ENCODE measurements at places on chromosomes 4 and X. TPM values are rescaled to one million over a fixed set of nuclear protein-coding genes. Genes with fewer than 3 reads are reported as not detected.
A peak's percentile ranks its signal among the peaks of the same experiment; 100 is the strongest.

TEC gene
- 5.5 TPM for total RNA-seq

CYTL1 gene
- total RNA-seq, result 8.9 TPM

CENPU gene
- 16.8 TPM for total RNA-seq

STK32B gene
- total RNA-seq, result 6.5 TPM

FAM9C gene
- not detected for total RNA-seq

ZMAT1 gene
- 2.8 TPM for total RNA-seq

OTOP1 gene
- total RNA-seq, result 0.39 TPM

TACC3 gene
- 14.1 TPM for total RNA-seq

DIPK2B gene
- total RNA-seq, result 12.2 TPM

CPE gene
- total RNA-seq, result 87.3 TPM

CXXC4 gene
- total RNA-seq, result 0.59 TPM

MAGEA2B gene
- total RNA-seq, result not detected

DNA sequence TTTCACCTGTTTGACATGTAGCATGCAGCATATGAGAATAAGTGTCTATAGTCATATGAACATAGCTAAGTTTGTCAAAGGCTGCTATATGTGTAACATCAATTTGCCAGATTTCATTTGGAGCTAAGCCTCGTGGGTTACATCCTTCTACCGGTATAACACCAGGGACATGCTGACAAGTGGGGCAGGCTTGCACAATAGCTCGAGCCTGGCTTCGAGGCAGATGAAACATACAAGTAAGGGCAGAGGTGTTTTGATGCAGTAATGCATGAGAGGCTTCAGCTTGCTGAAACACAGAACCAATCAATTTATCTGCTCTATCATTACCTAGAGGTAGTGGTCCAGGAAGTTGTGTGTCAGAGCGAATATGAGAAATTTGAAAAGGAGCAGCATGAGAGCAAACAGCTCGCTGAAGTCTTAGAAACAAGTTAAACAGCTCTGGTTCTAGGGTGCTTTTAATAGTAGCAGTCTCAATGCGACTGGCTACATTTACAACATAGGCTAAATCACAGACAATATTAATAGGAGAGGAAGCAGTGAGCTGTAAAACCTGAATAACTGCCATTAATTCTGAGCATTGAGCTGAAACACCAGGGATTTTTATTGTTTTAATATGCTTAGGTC lies 14.9 kb upstream of the UGDH start:
- DNase-seq, result no peak

- DNase-seq, result no peak
Observed at GRCh38 chr4:28310926-28311325, 1450.3 kb downstream of the STIM2 start.

DNA sequence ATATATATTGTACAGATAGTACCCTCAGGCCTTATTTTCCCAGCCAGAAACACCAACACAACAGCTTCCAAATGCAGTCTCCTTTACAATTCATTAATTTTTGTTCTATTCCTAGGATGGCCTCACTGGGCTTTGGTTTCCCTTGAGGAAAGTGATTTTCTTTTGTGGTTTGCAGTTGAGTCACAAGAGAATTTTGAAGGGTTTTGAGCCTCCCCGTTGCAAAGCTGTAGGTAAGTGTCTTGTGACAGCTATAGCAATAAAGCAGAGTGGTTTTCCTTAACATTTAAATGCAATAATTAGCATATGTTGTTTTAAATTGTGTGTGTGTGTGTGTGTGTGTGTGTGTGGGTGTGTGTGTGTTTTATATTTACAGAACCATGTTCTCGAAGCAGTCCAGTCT lies 54.1 kb upstream of the WDR17 start:
- DNase-seq, result no peak

DNA sequence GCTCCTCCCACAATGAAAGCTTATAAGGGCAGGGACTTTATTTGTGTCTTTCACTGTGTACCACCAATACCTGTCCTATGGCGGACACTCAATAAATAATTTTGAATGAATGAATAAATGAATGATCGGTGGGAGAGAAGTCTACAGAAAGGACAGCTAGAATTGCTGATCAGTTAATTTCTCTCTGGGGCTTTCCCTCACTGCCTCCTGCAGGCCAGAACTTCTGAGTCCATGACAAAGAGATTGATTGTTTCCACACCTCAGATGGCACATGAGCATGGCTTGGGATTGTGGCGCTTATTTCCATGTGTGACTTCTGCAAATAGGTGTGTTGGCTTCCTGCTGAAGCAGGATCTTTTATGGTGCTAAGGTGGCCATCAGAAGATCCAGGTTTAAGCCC lies 6.3 kb downstream of the FAM47E start:
- no peak for DNase-seq

DNA sequence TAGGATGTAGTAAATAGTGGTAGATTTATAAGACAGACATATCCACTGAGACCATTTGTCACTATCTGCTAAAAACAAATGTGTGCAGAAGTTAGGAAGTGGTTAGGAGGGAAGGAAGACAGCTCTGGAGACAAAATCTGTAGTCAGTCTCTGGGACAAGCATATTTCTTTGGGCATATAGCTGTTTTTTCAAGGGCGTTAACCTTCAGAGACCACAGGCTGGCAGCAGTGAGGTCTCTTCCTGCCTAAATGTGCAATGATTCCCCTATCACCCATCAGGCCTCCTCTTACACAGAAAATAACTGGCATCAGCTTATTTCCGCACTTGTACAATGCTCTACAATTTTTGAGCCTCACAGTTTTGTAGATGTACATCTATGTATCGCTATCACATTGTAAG lies 6.5 kb downstream of the TMEM150C start:
- no peak for DNase-seq

DNA sequence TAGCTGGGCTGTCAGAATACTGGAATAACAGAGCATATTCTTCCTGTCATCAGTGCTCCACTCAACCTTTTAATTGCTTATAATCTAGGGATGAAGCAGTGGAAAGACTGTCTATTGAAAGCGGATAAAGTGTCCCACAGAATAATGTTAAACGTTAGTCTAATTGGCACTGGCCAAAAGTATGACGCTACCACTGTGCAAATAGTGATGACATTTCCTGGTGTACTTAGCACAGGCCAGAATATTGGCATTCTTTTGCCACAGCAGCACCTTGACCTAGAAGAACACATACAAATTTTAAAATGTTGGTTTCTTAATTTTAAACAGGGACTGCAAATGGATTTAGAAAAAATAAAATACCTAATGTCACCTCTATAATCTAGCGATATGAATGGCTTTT lies 635.2 kb upstream of the SPANXN1 start:
- no peak for DNase-seq

DNA sequence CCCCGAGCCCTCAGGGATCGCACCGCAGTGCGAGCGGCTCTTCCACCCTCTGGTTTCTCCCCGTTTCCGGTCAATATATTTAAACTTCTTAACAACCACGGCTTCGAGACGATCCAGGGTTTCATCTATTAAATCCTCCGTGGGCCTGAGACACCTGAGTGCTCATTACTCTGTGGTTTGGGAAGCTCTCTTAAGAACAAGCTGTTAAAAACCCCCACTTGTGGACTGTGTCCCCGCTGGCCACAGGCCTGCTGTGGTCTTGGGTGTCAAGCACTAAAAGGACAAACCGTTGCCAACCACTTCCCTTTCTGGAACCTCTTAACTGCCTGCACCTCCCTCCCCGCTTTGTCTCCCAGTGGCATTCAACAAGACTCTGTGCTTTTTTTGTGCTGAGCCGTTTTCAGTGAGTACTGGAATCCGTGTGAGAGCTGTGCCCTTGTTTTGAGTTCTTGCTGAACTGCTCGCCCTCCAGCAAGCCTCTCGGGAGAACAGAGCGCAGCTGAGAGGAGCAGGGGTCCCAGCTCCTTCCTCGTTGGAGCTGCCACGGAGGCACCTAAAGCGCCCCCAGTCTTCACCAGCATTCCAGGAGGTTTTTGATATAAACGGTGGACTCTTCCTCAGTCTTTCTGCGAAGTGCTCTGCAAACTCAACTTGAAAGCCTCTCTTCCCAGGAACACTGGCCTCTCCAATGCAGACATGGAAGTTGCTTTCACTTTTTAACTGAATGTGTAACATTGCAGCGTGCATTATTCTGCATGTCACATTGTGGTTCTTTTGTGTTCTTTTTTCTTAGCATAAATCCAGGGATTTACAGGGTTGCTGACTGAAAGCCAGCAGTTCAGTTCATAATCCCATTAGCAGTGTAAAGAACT lies 691 bp upstream of the IGFBP7 start:
- DNase-seq, result peak; percentile 58

- no peak for DNase-seq
Observed at GRCh38 chr4:73299548-73300280, 41.1 kb upstream of the ANKRD17 start.

DNA sequence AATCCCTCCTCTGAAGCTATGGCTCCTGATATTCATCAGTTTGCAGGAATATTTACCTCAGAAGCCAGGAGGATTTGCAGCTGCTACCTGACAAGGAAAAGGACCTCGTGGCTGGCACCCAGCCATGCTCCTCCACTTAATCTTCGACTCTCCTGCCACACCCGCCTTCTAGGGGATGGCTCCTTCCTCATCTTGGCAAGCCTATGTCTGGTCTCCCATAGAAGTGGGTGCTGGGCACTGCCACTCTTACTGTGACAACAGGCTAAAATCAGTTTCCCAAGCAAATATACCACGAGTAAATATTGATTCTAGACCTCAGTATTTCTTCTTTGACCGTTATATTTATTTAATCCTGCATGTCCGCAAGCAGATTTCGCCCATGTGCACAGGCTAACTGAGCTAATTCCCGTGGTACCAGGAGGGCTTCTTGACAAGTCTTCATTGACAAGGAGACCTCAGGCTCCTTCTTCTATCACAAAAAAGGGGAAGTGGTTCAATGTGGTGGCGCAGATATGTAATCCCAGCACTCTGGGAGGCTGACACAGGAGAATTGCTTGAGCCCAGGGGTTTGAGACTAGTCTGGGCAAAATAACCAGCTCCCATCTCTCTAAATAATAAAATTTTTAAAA lies 52.6 kb upstream of the DCTD start:
- no peak for DNase-seq

GRCh38 chr4:163495900-163496299 lies 1.4 kb downstream of the TMA16 start:
- no peak for DNase-seq

- peak; percentile 79 for DNase-seq
Observed at GRCh38 chr4:98653890-98654867, 4.2 kb downstream of the TSPAN5 start.

DNA sequence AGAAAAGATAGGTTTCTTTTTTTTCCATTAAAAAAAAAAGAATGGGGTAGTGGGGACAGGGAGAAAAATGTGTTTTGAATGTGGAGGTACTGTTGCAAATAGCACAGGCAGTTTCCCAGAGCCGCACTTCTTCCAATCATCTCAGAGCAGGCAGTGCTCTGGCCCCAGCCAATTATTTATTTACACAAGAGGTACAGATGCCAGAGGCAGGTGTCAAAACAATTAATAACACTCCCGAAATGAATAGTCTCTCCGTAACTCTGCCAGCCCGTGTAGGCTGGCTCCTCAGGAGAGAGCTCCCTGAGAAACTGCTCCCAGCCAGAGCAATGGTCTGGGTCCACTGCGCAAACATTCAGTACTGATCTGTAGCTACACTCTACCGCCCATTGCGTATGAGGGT lies 130.8 kb upstream of the IL1RAPL2 start:
- no peak for DNase-seq

DNA sequence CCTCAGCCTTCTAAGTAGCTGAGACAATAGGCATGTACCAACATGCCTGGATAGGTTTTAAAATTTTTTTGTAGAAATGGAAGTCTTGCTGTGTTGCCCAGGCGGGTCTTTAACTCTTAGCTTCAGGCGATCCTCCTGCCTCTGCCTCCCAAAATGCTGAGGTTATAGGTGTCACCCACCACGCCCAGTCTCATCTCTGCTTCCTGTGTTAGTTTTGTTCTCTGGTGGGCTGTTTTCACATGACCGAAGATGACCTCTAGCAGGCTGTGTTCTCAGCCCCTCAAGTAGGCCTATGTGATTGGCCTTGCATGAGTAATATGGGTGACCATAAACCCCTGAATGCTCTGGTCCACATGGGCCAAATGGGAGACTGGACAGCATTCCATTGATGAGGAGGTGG lies 56.8 kb upstream of the MSANTD1 start:
- DNase-seq, result no peak

- DNase-seq, result no peak
Observed at GRCh38 chr4:136281889-136282288, 1250.4 kb downstream of the PCDH18 start.

- DNase-seq, result no peak
Observed at GRCh38 chr4:126869967-126870366, 762.8 kb upstream of the INTU start.

GRCh38 chr4:2793586-2794485 lies 951 bp downstream of the SH3BP2 start:
- no peak for DNase-seq

- DNase-seq, result no peak
Observed at GRCh38 chr4:19579608-19580007, 672.1 kb upstream of the SLIT2 start.

- DNase-seq, result peak; percentile 26
Observed at GRCh38 chr4:140004549-140004895, 149.5 kb downstream of the MAML3 start.

- no peak for DNase-seq
Observed at GRCh38 chrX:102491766-102492165, 20.2 kb upstream of the TCP11X2 start.

DNA sequence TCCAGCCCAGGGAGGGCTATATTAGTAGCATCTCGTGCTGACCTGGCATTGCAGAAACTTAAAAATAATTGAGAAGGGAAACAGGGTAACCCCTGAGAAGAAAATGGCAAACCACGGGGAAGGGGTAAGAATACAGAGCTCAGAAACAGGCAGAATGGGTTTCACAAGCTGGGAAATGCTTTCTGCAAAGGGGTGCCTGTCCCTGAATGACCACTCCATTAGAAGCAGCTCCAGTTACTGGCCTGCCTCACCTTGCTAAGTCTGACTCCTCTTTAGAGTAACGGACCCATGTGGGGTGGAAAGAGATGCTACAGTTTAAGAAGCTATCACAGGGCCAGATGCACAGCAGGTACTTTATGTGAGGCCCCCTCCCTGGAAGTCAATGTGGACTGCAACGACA lies 2.5 kb downstream of the WDR1 start:
- no peak for DNase-seq

DNA sequence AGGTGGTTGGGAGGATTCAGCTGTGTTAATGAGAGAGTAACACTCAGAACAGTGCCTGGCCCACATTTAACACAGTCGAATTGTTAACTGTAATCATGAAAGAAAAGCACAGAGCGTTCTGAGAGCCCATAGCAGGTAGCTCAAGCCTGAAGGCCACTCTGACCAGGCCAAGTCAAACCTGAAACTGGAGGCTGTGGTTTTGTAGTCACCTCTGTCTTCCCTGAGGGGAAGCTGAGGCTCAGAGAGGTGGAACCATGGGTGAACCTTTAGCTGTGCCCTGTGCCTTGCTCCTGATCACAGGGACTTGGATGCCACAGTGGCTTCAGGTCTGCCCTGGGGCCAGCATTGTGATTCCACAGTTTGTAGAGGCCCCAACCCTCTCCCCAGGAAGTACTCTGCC lies 16.6 kb upstream of the UBA1 start:
- DNase-seq, result no peak

DNA sequence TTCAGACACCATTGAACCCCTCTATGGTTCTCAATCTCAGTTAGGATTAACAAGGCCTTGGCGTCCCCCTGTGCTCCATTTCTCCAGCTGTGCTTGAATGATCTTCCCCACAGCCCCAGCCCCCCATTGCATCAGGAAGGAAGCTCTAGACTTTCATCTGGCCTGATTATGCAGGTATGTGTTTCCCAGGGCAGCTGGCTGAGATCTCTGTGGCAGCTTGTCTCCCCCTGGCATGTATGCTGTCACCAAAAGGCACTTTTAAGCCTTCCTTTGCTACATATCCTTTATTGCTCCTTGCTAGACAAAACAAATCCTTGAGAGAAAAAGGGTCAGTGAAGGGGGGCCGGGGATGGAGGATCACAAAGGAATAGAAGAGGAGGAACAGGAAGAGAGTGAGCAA lies 1056.0 kb upstream of the SLIT2 start:
- DNase-seq, result no peak

- DNase-seq, result no peak
Observed at GRCh38 chr4:8473198-8473919, 32.8 kb downstream of the TRMT44 start.
